Globus pallidus (tissue), 1 donor: ENCODE measurements at places on chromosomes 3 and 15.

DNA sequence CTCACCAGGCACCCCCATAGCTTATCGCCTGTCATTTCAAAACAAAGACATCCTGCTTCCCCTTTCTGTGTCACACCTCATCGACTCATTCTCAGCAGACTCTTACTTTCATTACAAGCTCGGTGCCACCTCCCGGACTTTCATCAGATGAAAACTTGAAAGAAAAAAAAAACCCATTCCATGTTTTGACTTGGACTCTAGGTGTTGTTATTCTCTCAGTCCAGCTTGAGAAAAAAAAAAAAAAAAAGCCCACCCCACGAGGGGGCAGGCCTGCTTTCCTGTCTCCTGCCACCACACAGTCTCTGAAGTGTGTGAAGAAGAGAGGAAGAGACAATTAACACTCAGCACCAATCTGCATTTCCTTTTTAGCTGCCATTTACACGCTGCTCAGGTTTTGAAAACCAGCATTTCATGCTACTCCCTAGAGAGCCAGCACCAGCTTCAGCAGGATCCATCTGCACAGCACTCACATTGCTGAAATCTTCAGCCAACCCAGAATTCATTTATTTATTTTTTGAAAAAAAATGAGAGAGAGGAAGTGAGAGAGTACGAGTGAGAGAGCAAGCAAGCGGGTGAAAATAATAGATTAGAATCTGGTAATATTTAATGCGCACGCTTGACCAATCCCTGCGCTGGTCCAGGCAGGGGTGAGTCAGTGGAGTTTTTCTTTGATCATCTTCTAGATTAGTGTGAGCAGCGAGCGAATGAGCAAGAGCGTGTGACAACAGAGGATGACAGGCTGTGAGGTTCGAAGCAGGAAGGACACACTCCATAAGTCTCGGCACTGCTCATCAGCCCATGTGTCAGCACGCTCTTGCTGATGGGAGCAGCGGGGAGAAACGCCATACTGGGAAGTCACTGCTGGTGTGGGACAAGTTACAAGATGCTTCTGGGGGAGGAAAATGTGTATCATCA is 23.5 kb downstream of the ZNF80 start:
- DNase-seq = no peak

DNA sequence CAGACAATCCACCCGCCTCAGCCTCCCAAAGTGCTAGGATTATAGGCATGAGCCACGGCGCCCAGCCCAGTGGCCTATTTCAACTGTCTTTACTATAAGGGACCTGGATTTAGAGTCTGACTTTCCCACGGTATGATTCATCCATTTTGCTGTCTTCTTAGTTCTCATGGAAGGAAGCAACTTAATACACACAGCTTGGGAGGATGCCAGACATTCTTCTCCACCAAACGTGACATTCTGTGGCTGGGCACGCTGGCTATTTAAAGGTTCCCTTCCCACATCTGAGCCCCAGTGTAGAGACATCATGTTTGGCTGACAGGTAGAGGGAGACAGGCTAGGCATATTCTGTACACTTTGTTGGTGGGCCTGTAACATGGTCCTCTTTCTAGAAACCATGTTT is 26.2 kb downstream of the FAM43A start:
- no peak for DNase-seq

GRCh38 chr3:58693940-58694850 is 27.6 kb upstream of the FAM3D start:
- DNase-seq = no peak

DNA sequence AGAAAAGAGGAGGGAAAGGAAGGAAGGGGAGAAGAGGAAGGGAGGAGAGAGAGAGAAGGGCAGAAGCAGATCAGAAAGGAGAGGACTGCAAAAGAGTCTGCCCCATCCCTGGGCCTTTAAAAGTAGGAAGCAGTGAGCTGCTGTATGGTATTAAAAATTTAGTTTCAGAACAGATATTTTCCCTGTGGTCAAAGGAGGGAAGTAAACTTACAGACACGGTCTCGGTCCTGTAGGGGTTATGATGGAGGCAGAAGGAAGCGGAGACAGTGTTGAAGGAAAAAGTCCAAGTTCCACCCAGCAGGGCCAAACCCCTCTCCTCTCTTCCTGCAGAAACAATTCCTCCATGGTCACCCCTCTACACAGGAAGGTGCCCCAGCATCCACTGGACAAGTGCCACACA is 122.0 kb upstream of the PROK2 start:
- no peak for DNase-seq

GRCh38 chr3:156471431-156471830 is 83.5 kb downstream of the SSR3 start:
- no peak for DNase-seq

- no peak for DNase-seq
Observed at GRCh38 chr3:136258199-136258598, 8.1 kb downstream of the PCCB start.

DNA sequence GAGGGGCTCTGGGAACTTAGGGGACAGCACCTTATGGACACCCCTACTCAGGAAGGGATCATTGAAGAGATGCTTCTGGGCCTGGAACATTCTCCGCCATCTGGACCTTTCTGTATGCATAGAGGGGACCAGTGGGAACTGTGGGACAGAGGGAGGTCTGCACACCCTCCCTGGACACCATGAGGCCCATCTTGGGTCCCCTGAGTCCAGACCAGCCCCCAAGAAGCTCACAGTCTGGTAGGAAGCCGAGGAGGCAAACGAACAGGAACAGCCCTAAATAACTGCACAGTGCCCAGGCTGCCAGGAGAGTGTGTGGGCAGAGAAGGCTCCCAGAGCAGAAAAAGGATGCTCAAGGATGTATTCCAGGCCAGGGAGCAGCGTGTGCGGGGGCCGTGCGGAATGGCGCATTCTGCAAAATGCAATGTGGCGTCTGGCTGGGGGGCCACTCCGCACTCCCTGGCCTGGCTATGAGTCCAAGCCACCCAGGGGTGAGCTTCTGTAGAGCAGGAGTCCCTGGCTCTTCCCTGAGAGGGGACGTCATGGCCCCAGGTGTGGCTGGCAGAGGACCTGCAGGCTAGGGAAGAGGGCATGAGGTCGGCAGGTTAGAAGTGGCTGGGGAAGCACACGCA is 24.5 kb upstream of the KLF13 start:
- DNase-seq = no peak

DNA sequence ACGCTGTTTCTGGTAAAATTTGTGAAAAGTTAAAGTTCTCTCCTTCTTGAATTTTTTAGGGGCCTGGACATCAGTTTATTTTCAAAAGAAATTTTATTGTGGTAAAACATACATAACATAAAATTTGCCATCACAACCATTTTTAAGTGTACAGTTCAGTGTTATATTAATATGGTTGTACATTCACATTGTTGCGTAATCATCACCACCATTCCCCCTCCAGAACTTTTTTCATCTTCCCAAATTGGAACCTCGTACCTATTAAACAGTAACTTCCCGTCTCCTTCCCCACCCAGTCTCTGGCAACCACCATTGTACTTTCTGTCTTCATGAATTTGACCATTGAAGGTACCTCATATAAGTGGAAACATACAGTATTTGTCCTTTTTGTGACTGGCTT is 23.0 kb upstream of the XRN1 start:
- DNase-seq = no peak

DNA sequence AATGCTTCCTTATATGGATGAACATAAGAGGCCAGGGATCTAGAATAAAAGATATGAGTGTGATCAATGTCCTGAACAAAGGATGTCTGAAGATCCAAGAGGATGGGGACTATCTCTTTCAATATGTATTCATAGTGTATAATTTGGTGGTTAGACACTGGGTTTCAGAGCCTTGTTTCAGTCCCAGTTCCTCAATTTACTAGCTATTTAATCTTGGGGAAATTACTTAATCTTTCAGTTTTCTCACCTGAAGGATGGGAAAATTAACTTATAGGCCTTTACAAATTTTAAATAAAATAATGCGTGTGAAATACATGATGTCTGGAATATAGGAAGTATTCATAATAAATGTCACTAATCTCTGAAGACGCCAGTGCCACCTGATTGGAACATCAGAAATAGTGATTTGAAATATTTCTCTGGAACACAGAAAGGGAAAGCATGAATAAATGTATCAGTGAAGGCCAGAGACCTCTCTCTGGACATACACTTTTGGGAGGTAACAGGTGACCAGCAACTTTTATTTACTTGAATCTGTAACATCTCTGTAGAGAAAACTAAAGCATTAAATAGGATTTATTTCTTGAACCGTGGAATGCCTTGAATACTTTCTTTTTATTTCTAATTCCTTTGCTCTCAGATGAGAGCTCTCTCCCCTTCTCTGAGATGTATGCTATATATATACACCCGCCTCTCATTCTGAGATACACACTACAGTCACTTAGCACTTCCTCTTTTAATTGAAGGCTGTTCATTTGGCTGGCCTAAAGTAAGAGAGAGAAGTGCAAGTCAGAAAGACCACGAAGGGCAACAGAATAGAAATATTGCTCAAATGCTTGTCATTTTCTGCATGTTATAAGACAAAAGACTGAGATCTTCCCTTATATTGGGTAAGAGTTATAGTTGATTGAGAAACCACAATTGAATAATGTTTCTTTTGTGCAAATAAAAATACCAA is 407.1 kb downstream of the LSAMP start:
- DNase-seq = no peak

DNA sequence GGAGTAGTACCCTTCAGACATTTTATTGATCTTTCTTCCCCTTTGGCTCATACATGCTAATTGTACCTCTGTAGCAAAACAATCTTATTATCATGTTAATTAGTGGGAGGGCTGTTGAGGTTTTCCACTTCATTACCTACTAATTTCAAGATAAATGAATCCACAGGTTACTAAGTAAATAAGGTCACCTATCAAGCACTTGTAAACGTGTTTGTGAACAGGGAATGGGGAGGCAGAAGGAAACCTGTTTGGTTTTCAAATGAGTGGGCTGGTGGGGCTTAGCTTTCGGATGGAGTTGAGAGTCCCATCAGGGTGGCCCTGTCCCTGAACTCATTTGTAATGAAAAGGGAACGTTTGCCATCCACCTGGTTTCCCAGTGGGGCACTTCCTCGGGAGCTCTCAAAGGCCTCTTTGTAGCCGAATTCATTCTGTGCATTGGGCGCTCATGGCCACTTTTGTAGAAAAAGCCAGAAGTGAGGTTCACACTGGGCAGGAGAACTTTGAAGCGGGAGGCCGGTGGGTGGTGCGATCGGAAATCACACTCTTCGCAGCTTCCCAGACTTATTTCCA is 419.8 kb upstream of the NR2F2 start:
- no peak for DNase-seq

GRCh38 chr15:31223478-31224350 is 102.9 kb upstream of the KLF13 start:
- no peak for DNase-seq

DNA sequence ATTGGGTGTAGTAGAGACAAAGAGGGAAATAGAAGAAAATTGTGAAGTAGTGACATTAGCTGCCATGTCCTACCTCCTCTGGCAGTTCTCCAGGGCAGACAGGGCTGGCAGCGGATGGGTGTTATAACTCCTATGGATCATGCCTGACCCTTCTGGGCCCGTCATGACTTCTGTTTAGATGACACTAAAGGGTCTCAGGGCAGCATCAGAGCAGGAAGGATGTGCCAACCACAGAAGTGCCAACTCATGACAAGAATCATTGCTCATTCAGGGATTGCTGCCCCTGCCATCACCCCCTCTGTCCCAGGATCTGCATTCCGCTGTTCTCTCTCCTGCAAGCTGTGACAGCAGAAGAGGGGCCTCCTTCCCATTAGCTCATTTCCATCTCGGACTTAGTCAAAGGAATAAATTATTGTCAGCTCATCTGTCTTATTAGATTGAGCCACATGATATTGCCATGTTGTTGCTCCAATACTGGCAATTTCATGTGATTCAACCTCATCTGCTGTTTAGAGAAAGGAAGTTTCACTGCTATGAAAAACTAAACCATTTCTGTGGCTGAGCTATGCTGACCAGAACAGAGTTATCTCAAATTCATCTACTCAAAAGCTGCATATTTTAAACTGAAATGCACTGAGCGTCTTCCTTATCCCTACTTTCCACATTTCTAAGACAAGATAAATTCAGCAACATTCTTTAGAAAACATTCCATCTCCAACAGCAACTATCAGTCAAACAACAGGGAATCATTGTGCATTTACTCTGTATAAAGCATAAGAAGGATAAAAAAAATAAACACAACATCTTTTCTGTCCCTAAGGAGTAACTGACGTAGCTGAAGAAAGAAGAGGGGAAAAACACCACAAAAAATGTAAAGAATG is 271.6 kb downstream of the FHIT start:
- DNase-seq = no peak

- no peak for DNase-seq
Observed at GRCh38 chr3:161016417-161017313, 88.5 kb downstream of the B3GALNT1 start.

GRCh38 chr3:97662264-97662663 is 102.3 kb upstream of the ARL6 start:
- no peak for DNase-seq

DNA sequence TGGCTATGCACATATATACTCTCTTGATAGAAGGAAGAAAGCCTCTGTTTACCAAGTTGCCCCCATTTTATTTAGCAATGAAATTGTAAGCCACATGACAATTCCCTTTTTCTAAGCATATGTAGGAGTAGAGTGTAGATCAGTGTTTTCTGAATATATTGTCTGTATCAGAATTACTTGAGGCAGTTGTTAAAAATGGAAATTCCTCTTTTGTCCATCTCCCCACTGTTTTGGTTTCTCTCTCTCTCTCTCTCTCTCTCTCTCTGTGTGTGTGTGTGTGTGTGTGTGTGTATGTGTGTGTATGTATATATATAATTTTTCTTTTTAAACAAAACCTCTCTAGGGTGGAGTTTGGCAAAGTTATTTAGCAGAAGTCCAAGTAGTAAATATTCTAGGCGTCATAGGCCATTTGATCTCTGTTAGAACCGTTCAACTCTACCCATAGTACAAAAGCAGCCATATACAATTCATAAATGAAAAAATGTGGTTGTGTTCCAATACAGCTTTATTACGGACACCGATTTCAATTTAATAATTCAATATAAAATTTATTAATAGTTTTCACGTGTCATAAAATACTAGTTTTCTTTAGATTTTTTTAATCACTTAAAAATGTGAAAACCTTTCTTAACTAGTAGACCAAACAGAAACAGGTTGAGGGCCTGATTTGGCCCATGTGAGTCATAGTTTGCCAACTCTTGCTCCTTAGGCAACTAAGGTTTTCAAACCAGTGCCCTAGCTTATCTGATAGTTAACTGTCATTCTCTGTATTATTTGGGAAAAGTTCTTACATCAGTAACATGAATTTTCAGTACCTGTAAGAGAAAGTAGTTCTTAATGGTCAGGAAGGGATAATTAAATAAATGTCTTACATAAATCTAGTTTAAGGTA is 39.8 kb downstream of the UBE2E1 start:
- no peak for DNase-seq

- no peak for DNase-seq
Observed at GRCh38 chr3:10941972-10942371, 50.6 kb upstream of the SLC6A1 start.

GRCh38 chr3:78645628-78646310 is 1122.0 kb downstream of the ROBO1 start:
- DNase-seq = peak; percentile 76

- no peak for DNase-seq
Observed at GRCh38 chr3:110789315-110789714, 282.3 kb upstream of the NECTIN3 start.

GRCh38 chr3:77323626-77324025 is 283.7 kb downstream of the ROBO2 start:
- DNase-seq = no peak
